Tongue (tissue), 3 donors: ENCODE measurements at places on chromosomes 7 and 10. TPM values are rescaled to one million over a fixed set of nuclear protein-coding genes. Genes with fewer than 3 reads are reported as not detected.

GRCh38 chr10:76036111-76036940 lies 604.9 kb downstream of the LRMDA start:
- peak; percentile 86 for DNase-seq

DNA sequence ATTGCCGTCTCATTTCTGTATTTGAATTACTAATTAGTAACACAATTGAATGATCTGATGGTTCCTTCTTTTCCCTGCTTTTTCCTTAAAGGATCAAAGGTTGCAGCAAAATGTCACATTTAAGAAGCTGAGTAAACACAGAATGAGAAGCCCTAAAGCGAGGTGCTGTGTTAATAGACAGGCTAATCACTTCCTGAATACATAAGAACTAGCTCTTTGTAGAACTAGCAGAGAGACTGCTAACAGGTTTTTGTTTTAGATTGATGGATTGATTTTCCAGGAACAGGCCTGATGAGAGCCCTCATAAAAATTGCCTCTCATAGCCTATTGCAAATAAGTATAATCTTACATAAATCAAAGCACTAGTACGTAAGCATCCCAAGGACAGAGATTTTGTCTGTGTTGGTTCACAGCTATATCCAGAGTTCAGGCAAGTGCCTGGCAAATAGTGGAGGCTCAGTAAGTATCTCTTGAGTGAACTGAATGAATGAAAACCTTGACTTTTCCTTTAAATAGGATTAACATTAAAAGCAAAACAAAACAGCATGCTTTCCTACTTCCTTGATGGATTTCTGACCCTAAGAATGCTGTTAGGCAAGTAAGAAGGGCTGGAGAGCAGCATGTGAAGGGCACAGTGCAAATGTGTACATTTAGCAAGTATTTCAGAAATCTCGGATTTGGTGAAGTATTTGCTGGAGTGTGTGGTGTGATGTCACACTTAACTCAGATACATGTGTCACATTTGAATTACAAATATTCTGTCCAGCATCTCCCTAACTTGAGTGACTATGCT lies 3.3 kb downstream of the TMEM229A start:
- no peak for DNase-seq

DNA sequence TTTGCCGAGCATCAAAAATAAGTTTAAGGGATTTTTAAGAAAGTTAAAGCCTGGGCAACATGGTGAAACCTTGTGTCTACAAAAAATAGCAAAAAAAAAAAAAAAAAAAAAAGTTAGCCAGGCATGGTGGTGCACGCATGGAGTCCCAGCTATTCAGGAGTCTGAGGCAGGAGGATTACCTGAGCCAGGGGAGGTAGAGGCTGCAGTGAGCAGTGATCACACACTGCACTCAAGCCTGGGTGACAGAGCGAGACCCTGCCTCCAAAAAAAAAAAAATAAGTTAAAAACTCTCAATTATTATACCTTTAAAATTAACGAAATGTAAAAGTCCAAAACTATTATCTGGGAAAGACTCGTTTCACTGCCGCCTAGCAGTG lies 35.0 kb upstream of the DAGLB start:
- no peak for DNase-seq

DNA sequence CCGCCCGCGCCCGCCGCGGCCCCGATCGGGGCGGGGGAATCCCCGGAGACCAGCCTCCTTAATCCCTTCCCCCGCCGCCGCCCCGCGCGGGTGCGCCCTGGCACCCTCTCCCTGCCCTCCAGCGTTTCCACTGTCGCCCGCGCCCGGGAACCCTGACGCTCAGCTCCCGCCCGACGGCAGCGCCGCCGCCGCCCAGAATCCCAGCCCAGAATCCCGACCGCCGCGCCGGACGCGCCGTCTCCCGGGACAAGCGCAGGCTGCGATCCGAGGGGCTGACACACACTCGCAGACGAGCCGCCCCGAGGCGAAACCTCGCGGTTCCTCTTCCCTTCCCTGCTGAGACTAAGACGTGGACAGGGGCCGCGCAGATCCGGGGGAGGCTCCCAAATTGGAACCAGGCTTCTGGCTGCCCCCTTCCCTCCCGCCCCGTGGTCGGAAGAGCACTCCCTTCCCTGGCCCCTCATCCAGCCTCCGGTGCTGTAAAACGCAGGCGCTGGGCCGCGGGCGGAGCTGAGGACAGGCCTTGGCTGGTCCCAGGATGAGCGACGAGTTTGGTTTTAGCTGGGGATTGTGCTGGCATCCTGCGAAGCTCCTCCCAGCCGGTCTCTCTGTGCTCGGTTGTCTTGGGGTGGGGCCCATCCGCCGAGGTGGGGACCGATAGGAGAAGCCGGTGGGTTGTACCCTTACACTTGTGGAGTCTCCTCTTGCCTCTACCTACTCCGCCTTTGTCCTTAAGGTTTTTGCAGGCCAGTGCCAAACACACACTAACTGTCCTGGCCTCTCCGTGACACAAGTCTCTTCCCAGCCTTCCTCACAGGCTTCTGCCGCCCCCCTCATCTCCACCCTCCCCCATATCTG lies 1.1 kb downstream of the MARVELD1 start:
- DNase-seq, result peak; percentile 94

The RARRES2 gene
- 35.5 TPM for total RNA-seq

The PITRM1 gene
- 78.2 TPM for total RNA-seq
